ENCODE measurements at places on chromosomes 11 and 22. TPM values are rescaled to one million over a fixed set of nuclear protein-coding genes. Genes with fewer than 3 reads are reported as not detected.

DNA sequence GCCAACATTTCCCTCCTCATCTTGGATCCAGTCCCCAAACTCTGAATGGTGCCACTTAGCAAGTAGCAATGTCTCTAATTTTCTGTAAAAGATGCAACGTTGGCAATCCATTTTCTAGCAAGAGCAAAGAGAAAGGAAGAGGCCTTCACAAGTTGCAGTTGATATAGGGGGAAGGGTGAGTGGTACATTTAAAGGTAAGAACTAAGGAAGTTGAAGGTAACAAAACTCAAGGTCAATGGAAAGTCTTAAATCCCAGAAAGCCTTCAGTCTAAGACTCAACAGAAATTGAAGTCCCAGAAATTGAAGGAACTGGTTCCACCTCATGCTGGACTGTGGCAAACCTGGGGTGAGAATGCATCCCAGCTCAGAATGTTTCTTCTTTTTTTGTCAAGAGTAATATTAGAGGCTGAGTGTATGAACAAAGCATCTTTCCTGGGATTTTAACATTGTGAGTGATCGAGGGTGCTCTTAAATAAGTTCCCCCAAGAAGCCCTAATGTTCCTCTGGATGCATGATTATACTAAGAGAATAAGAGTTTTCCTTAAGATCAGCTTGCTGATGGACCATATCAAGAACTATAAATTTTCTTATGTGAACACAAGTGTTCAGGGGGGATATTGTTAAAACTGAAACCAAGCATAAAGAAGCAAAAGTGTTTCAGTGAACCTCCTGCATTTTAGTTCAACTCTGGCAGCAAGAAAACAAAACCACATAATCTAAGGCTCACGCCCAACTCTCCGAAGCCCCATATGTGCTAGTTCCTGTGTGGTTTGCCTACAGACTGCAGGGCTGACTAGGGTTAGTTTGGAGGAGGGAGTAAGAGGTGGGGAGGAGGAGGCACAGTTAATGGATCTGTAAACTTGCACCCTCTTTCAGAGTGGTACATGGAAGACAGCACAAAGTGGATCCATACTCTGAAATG is at the start of gene GRAP2:
TSS of gene GRAP2 (plus strand) at position 779 of the 922 bp plus-strand sequence. CDS start 46,023 bp downstream, outside the sequence.
- DNase-seq, result no peak

- DNase-seq, result no peak
Measured at GRCh38 chr11:2235588-2236326, 34.6 kb downstream of the ASCL2 start.

Gene KCNQ1OT1
- total RNA-seq, result 3.1 TPM

- DNase-seq, result peak; percentile 37
Measured at GRCh38 chr11:100639140-100639539, 47.9 kb upstream of the ARHGAP42 start.

DNA sequence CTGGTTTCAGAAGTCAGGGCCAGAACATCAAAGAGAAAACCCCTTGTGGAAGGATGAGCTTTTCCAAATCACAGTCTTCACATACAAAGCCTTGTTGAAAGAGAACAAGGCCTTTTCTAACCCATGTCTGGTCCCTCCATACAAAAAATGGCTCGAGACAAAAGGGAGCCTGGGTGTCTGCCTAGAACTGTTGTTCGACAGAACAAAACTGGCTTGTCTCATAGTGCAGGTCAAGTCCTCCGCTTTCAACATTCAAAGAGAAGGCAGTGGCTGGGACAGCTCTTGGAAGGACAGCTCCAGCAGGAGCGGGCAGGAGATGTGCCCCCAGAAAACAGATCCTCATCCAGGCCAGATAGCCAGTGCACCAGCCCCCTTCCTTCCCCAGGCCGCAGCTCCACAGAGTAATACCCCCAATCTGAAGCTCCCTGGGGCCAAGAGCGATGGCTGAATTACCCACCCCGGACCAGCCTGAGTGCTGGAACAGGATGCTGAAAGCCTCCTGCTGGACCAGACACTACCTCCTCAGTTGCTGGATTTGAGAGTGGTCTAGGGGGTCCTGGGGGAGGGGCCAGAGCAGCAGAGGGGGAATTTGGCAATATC is 27.6 kb downstream of the USH1C start:
- DNase-seq, result no peak

- no peak for DNase-seq
Measured at GRCh38 chr11:96185220-96185768, 157.7 kb downstream of the MAML2 start.

DNA sequence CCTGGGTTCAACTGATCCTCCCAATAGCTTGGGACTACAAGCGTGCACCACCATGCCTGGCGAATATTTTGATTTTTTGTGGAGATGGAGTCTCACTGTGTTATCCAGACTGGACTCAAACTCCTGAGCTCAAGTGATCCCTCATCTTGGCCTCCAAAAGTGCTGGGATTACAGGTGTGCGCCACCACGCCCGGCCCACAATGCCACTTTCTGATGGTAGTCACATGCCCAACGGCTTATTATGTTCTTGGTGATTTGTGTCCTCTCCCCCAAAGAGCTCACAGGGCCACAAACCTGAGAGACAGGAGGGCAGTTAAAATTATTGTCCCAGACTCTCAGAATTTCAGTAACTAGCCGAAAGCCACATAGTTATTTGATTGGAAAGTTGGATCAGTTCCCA is 9.6 kb downstream of the GRIK4 start:
- DNase-seq, result no peak

DNA sequence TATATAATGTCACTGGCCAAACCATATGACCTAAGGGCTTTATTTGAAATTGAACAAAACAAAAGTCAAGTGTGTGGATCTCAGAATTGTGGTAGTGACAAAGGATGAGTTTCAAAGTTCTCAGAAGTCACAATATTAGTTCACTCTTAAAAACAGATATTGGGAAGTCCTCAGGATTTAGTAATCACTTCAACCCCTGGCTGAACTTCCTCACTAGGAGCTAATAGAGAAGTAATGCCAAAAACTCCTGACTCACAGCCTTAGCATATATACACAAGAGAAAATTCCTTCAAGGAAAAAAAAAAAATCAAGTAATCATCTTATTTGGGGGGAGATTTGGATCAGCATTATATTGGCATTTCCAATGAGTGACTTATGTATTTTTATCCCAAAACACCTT is 75.6 kb upstream of the APOA1 start:
- peak; percentile 80 for DNase-seq

Gene TRPC6
- total RNA-seq, result 0.07 TPM

GRCh38 chr11:66421492-66422205 is 814 bp downstream of the NPAS4 start:
- peak; percentile 97 for DNase-seq

- no peak for DNase-seq
Measured at GRCh38 chr11:126497581-126498122, 142.2 kb downstream of the ST3GAL4 start.

- DNase-seq, result no peak
Measured at GRCh38 chr11:73398721-73399120, 22.5 kb downstream of the RELT start.

Gene ZP1
- total RNA-seq, result not detected

Gene EIF3M
- total RNA-seq, result 587 TPM

GRCh38 chr11:77503006-77503405 is 29.1 kb upstream of the PAK1 start:
- DNase-seq, result peak; percentile 26

- peak; percentile 94 for DNase-seq
Measured at GRCh38 chr11:6473451-6474412, at the start of gene TRIM3. Gene TRIM3 (minus strand): TSS chr11:6473941. CDS start chr11:6465695, 8,246 bp downstream.

- DNase-seq, result no peak
Measured at GRCh38 chr22:24588381-24588756, 4.5 kb downstream of the LRRC75B start.

Gene SMTNL1
- total RNA-seq, result 0.11 TPM

Gene CENPM
- total RNA-seq, result 26.7 TPM

DNA sequence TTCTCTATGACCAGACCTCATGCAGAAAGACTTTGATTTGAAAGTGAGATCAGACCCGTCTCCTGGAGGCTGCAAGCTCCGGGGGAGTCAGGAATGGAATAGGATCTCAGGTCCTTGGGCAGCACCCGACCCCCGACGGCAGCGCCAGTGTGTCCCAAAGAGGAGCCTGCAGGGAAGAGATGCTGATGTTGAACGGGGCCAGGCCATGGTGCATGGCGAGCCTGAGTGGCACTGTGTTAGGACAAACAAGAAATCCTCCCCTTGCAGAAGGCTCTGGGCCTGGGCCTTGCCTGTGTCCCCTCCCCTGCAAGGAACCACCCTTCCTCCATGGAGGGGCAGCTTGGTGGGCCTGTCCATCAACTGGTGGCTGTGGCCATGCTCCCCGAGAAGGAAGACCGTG is 20.1 kb upstream of the SYT8 start:
- no peak for DNase-seq

- DNase-seq, result peak; percentile 95
Measured at GRCh38 chr22:35380537-35381423, at the start of gene HMOX1. Gene HMOX1 (plus strand): TSS chr22:35381096. CDS start chr22:35381174, 78 bp downstream.

DNA sequence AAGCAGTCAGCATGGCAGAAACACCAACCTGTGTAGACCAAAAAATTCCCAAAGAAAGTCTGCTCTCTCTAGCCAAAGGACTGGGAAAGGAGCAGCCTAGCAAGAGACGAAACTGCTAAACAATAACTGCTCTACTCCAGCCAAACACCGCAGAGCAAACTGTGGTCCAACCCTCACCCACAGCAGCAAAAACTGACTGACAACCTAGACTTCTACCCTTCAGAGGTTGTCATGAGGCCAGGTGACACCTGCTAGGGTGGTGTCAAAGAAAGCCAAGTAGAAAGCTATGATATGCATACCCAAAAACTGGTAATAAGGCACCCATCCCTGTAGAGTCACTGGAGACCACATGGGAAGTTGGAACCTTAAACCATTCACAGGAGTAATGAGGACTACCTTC is 11.8 kb downstream of the GAB2 start:
- DNase-seq, result no peak

DNA sequence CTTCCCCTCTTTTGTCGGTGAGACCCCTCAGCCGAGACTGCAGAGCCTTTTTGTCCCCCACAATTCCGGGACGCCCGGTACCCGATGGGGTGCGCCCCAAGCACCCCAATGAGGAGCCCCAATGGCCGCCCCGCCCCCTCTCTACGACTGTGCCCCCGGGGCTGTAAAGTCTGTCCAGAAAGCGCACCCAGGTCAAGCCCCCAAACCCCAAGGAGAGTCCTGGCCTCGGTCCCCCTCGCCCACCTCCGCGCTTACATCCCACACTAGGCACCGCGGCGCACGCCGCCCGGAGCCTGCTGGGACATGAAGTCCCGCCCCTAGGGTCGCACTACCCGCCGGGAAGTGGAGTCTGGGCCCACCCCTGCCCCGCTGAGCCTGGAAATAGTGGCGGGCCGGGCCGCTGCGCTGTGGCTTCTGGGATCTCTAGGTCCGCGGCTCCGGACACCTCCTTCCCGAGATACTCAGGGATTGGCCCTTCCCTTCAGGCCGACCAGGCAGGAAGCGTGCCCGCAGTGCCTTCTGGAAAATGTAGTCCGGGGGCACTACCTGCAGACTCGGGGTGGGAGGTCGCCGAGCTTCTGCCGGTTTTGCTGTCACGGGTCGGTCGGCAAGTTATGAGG is at the start of gene MEN1:
TSS of gene MEN1 (minus strand) at position 281 of the 620 bp plus-strand sequence. CDS start 442 bp downstream, outside the sequence.
- DNase-seq, result peak; percentile 99

- no peak for DNase-seq
Measured at GRCh38 chr22:20522134-20523004, 15.0 kb downstream of the MED15 start.

GRCh38 chr22:49967706-49968208 is 7.2 kb downstream of the PIM3 start:
- DNase-seq, result peak; percentile 60

Gene TBX1
- 0.12 TPM for total RNA-seq

GRCh38 chr11:113802621-113803020 is 23.0 kb downstream of the CLDN25 start:
- no peak for DNase-seq

DNA sequence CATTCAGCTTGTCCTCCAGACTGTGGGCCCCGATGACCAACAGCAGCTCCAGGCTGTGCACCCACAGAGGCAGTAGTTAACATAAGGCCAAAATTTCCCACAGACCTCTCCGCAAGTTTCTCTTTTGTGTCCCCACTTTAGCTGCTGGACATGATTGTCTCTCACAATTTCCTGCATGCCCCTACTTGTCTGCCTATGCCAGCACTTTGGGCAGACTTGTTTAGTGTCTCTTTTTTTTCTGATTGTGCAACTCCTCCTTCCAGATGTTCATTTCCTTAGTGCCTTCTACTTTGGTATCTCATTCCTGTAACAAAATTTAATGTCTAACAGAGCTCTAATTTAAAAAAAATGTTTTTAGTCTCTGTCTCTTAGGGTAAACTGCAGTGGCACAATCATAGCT is 23.8 kb upstream of the SCN3B start:
- DNase-seq, result no peak

DNA sequence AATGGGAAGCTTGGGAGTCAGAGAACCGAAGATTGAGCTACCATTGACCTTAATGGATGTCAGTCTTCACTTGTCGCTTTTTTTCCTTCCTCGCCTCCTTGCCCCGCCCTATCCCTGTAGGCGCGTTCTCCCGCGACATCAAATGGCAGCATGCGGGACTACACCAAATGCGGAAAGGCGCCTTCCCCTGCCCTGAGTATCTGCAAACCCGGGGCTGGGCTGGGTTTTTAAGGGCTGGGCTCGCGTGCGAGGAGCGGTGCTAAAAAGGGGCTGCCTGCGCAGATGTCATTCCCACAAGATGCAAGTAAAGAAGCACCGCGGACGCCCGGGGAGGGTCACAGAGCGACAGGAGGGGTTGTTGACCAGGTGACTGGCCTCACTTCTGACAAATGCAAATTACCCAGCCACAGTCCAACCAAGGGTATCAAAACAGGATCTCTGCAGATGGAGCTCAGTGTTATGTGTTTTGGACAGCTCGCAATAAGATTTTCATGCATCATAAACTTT is 4.7 kb upstream of the FAM111B start:
- peak; percentile 66 for DNase-seq

- DNase-seq, result no peak
Measured at GRCh38 chr22:24066260-24066659, 55.2 kb downstream of the CABIN1 start.

DNA sequence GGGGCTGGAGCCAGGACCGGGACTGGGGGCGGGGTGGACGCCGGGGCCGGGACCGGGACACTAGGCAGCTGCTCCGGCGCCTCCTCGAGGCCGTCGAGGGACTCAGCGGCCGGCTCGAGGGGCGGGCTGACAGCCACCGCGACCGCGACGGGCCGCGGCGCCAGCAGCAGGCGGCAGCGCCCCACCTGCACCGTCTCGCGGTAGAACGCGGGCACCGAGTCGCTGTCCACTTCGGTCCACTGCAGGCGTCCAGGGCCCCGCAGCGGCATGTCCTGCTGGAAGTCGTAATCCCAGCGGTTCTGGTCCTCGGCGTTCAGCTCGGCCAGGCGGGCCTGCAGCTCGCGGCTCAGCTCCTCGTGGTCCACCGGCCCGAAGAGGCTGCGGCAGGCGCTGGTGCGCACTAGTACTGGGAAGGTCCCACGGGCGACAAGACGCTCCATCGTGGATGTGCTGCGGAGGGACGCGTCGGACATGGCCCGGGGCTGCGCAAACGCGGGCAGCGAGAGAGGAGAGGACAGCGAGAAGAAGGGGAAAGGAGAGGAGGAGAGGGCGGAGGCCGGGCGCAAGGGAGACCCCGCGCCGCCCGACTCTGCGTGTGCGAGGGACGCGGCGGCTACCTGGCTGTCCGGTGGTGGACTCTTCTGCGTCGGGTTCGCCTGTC is 428 bp downstream of the CDKN1C start:
- peak; percentile 66 for DNase-seq

- no peak for DNase-seq
Measured at GRCh38 chr22:50739894-50740293, 1.9 kb downstream of the ACR start.
